ENCODE measurements at places on chromosomes 6 and 20. TPM values are rescaled to one million over a fixed set of nuclear protein-coding genes. Genes with fewer than 3 reads are reported as not detected.

TMEM14A gene
- 8.7 TPM for total RNA-seq

HEY2 gene
- total RNA-seq: 2.6 TPM

GRM1 gene
- 0.29 TPM for total RNA-seq

SNX3 gene
- 203 TPM for total RNA-seq

NOX3 gene
- not detected for total RNA-seq

FUCA2 gene
- total RNA-seq: 32.2 TPM

PARD6B gene
- total RNA-seq: 5.2 TPM

SUMO4 gene
- 0.51 TPM for total RNA-seq

RSPO3 gene
- 0.34 TPM for total RNA-seq

SLC22A23 gene
- 2.8 TPM for total RNA-seq

GPLD1 gene
- 1.2 TPM for total RNA-seq

TMEM170B gene
- 5.2 TPM for total RNA-seq

BPIFA1 gene
- not detected for total RNA-seq

CSNK2A1 gene
- 118 TPM for total RNA-seq

ZBTB12 gene
- 3.0 TPM for total RNA-seq

TBXT gene
- not detected for total RNA-seq

SNRNP48 gene
- total RNA-seq: 14.4 TPM

PHACTR2 gene
- total RNA-seq: 49.7 TPM

TNFRSF6B gene
- 0.23 TPM for total RNA-seq

- peak; percentile 63 for DNase-seq
Observed at GRCh38 chr6:1311400-1312202, at the start of gene FOXQ1. FOXQ1 (plus strand) TSS chr6:1312098; CDS start chr6:1312705, 607 bp downstream.

- no peak for DNase-seq
Observed at GRCh38 chr6:109303640-109304283, 78.5 kb downstream of the CD164 start.

DNA sequence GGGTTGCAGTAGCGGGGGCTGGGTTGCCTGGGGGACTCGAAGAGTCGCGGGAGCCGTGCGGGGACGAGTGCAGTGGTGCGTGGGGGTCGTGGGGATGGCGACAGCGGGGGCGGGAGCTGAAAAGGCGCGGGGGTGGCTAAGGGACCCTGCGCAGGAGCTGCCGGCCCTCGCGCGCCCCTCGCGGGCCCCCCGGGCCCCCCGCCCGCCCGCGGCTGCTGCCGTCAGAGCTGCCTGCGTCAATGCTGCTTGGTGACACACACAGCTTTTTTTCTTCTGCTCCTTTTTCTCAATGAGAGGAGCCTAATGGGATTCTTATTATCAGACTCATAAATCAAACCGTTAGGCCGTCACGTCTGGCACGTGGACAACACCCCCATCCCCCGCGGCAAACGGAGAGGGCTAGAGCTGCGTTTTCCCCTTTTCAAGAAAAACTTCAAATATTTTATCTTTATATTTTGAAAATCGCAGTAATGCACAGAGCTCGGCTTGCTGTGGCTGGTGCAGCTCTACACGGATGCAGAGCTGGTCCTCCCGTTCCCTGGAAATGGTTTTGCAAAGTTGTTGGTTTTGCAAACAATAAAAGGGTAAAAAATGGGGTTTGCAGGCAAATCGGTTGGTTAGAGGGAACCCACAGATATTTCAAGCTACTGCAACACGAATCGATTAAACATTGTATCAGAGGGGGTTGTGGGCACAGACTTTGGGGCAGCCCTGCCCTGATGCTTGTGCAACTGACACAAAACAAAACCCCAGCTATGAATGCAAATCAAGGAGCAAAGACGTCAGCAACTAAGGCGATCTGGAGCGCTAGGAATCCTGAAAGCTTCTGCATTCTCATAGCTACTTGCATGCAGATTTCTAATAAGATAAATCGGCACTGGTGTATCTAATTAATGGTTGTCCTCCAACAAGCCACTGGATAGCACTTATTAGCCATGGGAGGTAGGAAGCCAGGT lies 161.4 kb downstream of the TBXT start:
- DNase-seq: peak; percentile 85

GRCh38 chr6:11198663-11199603 lies 33.5 kb downstream of the NEDD9 start:
- no peak for DNase-seq

DNA sequence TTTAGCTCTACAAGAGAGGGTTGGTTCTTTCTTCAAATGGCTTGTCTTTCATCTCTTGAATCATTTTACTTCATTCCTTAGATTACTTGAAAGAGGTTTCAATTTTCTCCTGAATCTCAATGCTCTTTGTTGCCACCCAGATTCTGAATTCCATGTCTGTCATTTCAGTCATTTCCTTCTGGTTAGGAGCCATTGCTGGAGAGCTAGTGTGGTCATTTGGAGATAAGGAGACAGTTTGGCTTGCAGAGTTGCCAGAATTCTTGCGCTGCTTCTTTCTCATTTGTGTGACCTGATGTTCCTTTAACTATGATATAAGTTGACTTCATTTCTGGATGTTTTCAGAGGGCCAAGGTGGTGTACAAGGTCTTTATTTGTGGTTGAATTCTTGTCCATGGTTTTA lies 157.8 kb downstream of the SLC22A3 start:
- no peak for DNase-seq

DNA sequence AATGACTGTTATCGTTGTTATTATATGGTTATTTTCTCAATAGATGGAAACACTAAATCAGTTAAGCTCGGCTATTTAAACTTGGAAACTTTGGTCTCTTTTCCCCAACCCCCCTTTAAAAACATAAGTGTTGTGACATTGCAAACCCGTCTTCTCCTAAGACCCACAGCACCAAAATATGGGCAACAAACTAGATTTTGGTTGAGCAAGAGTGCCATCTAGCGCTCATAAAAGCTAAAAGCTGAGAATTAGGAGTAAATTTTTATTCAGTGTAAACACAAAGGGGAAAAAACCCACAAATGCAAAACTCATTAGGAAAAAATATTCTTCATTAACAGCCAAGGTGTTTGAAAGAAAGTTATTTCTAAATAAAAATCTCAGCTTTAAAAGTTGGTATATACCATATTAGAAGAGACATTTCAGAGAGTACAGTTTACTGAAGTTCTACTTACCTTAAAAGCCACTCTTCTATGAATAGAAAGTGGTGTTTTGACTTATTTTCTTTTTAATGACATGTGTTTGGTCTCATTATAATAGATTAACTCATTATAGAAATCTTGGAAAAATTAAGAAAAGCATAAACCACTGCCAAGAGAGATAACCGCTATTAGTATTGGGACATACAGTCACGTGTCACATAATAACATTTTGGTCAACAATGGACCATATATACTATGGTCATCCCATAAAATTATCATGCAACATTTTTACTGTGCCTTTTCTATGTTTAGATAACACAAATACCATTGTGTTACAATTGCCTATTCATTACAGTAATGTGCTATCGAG lies 21.1 kb downstream of the SESN1 start:
- no peak for DNase-seq

- DNase-seq: no peak
Observed at GRCh38 chr6:105560611-105561066, 157.8 kb upstream of the PREP start.

- no peak for DNase-seq
Observed at GRCh38 chr6:108760126-108761050, 87.8 kb upstream of the ARMC2 start.

- DNase-seq: no peak
Observed at GRCh38 chr6:153959276-153959675, 79.8 kb upstream of the OPRM1 start.

DNA sequence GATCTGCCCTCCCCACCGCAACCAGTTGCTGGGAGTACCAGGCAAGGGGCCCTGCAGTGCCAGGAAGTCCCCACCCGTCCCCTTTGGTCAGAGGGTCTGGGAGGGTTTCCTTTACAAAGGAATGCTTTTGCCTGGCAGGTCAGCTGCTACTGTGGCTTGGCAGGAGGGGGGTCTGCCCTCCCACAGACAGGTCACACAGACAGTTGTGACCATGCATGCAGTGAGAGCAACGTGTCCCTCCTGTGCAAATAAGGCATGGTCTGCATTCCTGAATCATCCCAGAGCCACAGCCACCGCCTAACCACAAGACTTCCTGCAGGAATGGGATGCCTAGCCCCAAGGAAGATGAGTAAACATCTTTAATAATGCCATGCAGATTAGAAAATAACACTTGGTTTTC lies 439 bp upstream of the F13A1 start:
- no peak for DNase-seq

- DNase-seq: no peak
Observed at GRCh38 chr20:49637046-49637637, 69.2 kb upstream of the PTGIS start.

- no peak for DNase-seq
Observed at GRCh38 chr6:49225471-49225870, 237.6 kb downstream of the MMUT start.

GRCh38 chr6:106549521-106549920 lies 79.8 kb downstream of the RTN4IP1 start:
- no peak for DNase-seq

- no peak for DNase-seq
Observed at GRCh38 chr20:5178046-5178445, 51.2 kb downstream of the CDS2 start.

- DNase-seq: no peak
Observed at GRCh38 chr6:90406957-90407356, 110.3 kb upstream of the BACH2 start.

DNA sequence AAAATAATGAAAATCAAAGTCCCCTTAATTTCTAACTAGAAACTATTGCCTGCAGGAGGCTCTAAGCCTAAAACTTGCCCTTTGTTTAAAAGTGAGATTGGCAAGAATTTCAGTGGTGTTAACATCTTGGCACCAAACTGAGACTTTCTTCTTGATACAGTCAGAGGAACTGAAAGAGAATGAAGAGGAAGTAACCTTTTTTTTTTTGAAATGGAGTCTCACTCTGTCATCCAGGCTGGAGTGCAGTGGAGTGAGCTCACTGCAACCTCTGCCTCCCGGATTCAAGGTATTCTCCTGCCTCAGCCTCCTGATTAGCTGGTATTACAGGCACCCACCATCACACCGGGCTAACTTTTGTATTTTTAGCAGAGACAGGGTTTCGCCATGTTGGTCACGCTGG lies 3.6 kb downstream of the DOP1A start:
- no peak for DNase-seq

GRCh38 chr20:60240986-60241385 lies 282.8 kb downstream of the CDH26 start:
- DNase-seq: no peak

DNA sequence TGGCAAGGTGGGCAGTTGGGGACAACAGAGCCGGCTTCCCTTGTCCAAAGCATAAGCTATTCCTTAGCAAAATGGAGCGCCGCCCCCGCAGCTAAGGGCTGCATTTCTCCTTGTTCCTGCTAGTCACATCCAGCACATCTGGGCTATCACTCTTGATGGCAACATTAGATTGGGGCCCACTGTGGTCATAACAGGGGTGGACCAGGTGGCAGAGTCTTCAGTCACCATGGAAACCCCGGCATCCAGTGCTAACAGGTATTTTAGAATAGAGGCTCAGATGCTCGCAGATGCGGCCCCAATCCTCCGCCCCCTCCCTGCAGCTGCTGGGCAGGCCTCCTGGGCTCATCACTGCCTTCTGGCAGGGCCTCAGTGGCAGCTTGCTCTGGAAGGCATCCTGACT lies 168.2 kb upstream of the PROKR2 start:
- DNase-seq: no peak

GRCh38 chr20:47370214-47370613 lies 13.7 kb upstream of the ZMYND8 start:
- no peak for DNase-seq

GRCh38 chr6:113774127-113774825 lies 82.9 kb upstream of the MARCKS start:
- DNase-seq: no peak

DNA sequence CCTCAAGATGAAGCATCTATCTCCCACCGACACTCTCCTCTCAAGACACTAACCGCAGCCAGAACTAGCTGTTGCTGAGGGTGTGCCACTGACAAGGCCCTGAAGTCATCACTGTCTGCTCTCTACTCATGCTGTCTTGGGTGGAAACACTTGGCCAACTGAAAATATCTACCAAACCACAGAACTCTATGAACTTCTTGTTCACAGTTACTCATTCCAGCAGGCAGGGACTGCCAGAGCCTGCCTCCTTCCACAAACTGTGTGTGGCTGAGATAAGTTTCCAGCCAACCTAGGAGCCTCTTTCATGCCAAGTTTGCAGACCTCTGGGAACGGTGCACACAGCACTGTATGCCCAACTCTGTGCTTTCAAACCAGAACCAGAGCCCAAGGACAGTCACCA lies 45.5 kb upstream of the NXT1 start:
- DNase-seq: no peak

- no peak for DNase-seq
Observed at GRCh38 chr20:57595041-57596030, 24.9 kb downstream of the ZBP1 start.

GRCh38 chr6:130359736-130360135 lies 6.1 kb upstream of the TMEM200A start:
- DNase-seq: no peak

GRCh38 chr20:41480054-41480770 lies 113.6 kb upstream of the EMILIN3 start:
- no peak for DNase-seq

- DNase-seq: no peak
Observed at GRCh38 chr6:133396984-133397348, 155.8 kb downstream of the EYA4 start.

- no peak for DNase-seq
Observed at GRCh38 chr20:16828666-16829305, 80.6 kb downstream of the OTOR start.

- no peak for DNase-seq
Observed at GRCh38 chr6:33280539-33280938, 3.6 kb downstream of the B3GALT4 start.

DNA sequence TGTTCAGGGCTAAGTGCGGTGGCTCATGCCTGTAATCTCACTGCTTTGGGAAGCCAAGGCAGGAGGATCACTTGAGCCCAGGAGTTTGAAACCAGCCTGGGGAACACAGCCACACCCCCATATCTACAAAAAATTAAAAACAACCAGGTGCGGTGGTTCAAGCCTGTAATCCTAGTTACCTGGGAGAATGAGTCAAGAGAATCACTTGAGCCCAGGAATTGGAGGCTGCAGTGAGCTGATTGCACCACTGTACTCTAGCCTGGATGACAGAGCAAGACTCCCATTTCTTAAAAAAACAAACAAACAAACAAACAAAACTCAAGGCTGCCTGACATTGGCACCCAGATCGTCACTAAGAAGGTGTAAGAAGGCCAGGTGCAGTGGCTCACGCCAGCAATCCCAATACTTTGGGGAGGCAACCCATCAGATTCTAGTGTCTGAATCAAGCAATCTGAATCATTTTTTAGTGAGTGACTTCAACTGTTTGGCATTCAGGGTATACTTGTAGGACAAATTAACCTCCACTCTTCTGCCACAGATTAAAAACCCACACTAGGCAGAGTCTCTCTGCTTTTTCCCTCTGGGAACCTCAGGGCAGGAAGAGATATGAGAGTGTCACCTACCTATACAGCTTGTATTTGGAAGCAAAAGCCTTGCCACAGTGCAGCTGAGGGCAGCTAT lies 6.1 kb downstream of the PLAGL2 start:
- DNase-seq: no peak

- no peak for DNase-seq
Observed at GRCh38 chr6:106692112-106692818, 62.9 kb downstream of the QRSL1 start.

DNA sequence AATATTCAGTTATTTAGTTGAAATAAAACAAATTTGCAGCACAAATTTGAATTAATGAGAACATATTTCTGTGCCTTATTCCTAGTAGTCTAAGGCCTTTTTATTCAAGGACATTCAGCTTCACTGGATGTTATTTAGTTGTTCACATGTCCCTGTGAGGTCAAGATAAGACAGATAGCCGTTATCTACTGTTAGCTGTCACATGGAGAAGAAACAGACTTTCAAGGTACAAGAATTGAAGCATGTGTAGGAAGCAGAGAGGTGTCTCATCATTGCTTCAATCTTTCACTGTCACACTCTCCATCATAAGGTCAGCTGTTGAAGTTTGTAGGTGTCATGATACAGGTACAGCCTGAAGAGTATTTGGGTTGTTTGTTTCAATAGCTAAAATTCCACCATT lies 112.9 kb upstream of the JAG1 start:
- DNase-seq: no peak
